ENCODE measurements at places on chromosomes 6 and 20. TPM values are rescaled to one million over a fixed set of nuclear protein-coding genes. Genes with fewer than 3 reads are reported as not detected.

The PACRG gene
- 0.72 TPM for total RNA-seq

DNA sequence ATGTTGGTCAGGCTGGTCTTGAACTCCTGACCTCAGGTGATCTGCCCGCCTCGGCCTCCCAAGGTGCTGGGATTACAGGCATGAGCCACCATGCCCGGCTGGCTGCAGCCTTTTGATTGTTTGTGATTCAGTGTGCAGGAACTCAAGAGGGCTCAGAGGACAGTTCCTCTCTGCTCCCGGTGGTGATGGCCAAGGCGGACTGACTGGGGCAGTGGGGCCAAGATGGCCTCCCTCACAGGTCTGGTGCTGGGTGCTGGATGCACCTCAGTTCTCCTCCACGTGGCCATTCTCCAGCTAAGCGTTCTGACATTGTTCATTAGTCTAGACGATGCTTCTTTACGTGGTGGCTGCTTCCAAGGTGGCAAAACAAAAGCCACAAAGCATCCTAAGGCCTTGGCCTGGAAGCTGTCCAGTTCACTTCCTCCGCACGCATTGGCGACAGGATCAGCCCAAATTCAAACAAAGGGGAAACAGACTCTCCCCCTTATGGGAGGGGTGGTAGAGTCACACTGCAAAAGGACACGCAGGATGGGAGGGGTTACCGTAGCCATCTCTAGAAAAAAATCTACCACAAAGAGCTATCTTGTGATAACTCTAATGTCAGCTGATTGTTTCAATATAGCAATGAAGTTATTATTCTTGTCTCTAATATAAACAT, 146.9 kb downstream of the FOXC1 start:
- DNase-seq = no peak
- H3K27ac ChIP-seq = no peak overlapping the region
- H3K27me3 ChIP-seq = no peaks in the 10 kb centered on the region
- H3K4me1 ChIP-seq = no peaks in the 10 kb centered on the region

- H3K27ac ChIP-seq = no peak overlapping the region
- H3K36me3 ChIP-seq = no peaks in the 10 kb centered on the region
- peak; percentile 20 for DNase-seq
Measured at GRCh38 chr6:146433881-146434731, 109.5 kb upstream of the RAB32 start.

DNA sequence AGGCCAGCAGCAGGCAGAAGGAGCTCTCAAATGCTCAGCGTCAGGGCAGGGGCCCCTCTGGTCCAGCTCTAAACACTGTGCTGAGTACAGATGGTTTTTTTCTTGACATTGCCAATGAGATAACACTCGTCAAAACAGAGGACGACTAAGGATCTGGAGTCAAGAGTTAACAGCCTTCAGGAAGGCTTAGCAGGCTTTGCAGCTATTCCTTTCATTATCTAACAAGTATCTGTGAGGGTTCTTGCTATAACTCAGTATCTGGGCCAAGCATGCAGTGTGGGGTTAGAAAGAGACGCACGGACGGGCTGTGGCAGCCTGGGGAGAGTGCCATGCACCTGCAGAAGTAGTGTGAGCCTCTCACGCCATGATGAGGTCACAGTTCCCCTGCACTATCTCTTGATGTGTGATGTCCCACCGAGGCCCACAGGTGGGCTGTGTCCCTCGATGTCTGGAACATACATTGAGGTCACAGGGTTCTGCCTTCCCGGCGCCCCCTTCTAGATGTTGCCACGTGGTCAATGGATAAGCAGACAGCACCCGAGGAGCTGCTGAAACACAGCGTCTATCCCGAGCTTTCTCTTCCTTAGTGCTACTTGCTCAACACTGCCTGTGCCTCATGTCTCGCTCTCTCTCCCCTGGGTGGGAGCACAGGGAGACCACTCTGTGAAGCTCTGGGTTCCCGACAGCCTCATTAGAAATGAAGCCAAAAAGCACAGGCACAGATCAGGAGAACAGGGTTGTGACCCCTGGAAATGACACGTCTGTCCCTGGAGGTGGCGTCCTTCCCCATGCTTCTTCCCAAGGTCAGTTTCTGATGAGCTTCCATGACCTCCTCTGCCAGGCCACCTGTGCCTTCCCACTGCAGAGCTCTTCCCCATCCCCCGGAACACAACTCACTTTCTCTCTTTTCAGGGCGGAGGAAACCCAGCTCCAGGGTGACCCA, 85.5 kb upstream of the RPS6KA2 start:
- no peaks in the 10 kb centered on the region for H3K27me3 ChIP-seq
- H3K4me3 ChIP-seq = no peak overlapping the region
- no peaks in the 10 kb centered on the region for H3K36me3 ChIP-seq
